SHP77 (cell line): ENCODE measurements at places on chromosomes 5 and 9.

DNA sequence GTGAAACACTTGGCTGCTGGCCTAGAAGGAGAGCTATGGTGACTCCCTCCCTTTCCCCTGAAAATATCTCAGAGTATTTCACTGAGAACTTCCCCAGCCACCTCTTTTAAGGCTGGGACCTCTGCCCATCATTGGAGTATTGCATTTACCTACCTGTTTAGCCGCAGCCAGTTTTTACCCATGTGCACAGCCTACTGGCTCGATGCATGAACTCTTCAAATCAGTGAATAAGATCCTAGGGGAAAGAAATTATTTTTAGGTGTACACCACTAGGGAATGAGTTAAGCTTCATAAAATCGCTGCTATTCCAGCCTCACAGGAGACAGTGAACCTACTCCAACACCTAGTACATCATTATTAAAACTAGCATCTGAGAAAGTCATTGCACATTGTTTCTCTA is 16.8 kb upstream of the FAM174A start:
- DNase-seq: no peak

DNA sequence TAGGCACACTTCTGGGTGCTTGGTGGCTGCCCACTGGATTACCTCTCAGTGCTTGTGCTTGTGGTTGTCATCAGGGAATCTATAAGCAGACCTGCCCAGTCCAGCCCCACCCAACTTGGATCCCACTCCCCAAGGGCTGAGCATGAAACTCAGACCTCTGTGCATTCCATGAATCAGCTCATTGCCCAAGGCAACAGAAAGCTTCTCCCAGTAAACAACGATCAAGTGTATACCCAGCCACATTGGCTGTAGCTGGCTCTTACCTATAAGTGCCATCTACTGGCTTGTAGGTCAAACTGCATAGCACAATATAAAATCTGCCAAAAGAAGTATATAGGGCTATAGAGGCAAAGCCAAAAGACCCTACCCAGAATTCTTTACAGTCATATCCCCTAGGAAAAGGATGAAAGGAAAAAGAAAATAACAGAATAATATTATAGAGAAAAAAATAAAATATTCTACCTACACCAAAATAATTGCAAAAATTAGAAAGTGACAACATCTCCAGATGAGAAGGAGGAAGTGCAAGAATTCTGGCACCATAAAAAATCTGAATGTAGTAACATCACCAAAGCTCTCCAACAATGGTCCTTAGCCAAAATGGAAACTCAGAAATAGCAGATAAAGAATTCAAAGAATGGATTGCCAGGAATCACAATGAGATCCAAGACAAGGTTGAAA is 321.0 kb upstream of the TRPC7 start:
- DNase-seq: peak; percentile 16

DNA sequence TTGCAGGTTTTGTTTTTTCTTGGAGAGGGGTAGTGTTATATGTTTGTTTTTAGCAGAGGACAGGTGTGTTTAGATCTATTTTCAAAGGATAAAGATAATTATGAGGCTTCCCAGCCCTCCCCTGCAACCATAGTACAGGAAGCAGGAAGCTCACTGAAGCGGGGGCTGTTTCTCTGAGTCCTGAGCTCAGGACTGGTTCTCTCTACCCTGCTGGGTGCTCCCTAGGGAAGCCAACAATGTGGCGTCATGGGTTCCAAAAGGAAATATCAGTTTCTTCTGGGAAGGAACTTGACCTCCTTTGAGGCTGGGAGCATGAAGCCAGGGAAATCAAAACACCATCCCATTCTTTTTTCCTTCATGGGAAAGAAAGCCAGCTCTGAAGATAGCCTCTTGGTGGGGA is 62.2 kb downstream of the RAD23B start:
- DNase-seq: no peak

DNA sequence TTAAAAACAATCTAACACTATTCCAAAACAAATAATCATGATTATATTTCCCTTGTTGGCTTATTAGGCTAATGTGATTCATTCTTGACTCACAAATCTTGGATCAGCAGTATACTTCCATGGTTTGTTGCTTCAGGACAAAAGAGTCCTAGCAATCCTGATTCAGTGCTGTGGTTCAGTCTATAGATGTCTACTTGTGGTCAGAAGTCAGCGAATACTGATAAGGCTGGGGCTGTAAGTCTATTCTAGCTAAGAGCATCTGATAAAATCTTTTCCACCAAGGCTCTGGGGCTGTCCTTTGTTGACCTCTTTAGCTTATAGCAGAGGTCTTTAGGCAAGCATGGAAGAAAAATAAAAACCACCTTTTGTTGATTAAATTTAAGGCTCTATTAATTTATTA is 4.4 kb upstream of the SMIM3 start:
- no peak for DNase-seq

DNA sequence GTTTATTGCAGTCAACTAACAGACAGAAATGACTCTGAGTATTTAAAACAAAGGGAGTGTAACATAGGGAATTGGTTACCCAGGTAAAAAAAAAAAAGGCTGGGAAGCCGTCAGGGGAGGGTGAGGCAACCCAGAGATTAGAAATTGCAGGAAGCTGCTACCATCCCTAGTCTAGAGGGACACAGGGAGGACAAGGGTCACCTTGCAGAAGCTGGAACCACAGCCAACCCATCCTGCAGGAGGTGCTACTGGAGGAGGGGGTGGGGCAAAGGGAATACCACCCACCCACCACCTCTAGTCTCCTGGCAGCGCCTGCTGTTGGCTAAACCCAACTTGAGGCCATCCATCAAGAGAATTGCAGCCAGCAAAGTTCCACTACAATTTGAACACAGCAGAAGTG is 6.5 kb downstream of the CAST start:
- DNase-seq: no peak

GRCh38 chr5:38757451-38758245 is 88.2 kb upstream of the OSMR start:
- DNase-seq: no peak

GRCh38 chr5:1875843-1876659 is 6.7 kb downstream of the IRX4 start:
- no peak for DNase-seq

DNA sequence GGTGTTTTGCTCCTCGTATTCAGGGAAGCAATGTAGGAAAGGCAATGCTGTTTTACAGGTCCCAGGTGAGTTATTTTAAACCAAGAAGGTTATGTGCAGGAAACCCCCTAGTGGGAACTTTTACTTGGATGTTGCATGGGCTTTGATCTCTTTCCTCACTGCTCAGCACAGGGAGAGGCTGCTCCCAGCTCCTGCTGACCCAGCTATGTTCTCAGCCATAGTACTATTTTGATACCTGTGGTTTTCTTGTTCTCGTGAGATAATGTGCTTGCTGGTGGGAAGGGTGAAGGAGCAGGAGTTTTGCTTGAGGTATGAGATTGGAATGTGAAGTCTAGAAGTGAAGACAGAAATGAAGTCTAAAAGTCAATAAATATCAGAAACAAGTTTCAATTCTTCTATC is 265.6 kb upstream of the FBXL7 start:
- DNase-seq: no peak

DNA sequence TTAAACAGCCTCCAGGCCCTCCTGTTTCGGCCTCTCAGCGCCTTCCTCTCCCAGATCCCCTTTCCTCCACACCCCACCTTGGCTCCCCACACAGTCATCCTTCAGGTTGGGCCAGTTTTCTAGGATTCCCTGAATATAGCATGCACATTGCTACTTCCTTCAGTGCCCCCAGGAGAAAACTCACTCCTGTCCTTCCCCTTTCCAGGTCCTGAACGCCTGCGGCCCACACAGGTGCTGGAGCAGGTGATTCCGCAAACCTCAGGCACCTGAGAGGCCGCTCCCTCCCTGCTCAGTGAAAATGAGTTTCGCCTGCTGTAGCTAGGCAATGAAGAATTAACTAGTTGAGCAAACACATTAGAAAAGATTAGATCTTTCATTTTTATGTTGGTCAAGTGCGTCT is 185.0 kb downstream of the MED10 start:
- DNase-seq: no peak

DNA sequence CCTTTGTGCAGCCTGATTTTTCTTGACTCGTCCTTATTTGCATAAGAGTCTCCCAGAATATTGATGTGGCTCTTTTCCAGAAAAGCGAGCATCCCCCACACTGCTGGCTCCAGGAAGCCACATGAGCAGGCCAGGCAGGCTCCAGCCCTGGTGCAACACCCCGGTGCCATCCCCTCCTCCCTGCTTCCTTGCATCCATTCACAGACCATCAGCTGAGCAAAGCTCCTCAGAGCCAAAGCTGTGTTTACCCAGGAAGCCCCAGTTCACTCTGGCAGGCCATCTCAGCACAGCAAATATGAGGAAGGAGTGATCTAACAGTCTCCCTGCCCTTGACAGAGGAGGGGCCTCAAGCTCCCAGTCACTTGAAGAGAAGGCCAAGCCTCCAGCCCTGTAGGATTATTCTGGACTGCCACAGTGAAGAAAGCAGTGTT is 34.4 kb downstream of the INSYN2B start:
- DNase-seq: no peak
